ENCODE measurements at places on chromosomes 11 and 22.

- DNase-seq, result no peak
These were observed 85.1 kb upstream of the USP47 start for GRCh38 chr11:11756718-11757117.

DNA sequence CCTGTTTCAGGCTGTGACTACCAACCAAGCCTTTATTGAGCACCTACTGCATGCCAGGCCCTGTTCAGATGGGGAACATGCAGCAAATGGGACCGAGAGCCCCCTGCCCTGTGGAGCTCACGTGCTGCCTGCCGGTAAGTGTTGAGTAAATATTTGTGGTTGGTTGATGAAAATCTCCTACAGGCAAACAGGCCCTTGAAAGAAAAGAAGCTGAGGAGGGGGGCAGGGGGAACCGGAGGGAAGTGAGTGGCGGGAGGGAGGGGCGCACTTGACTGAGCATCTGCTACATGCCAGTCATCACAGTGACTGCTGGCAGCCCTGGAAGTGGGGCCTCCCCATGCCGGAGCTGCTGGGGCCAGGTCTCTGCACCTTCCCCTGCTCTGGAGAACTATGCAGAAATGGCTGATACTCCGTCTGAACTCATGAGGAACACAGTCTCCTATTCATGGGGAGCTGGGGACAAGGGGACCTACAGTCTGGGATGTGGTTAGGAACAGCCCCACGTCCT lies 34.2 kb downstream of the MACROD1 start:
- DNase-seq, result no peak

GRCh38 chr11:61121192-61121831 lies 19.0 kb downstream of the CD5 start:
- no peak for DNase-seq

DNA sequence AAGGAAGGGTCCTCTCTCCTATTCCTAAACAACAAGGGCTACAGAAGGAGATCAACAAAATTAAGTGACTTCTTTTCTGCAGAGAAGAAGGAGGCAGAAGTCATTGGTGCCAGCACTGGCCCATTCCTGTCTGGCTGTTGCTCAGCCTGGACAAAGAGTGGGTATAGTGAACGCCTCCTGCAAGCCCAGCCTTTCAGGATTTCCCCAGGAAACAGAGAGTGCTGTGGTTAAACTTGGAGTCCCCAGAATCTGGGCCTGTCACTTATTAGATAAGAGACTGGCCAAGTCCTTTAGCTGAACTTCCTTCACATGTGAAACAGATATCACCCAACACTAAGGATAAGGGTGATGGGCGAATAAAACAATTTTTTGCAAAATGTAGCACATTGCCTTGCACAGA lies 10.9 kb downstream of the TST start:
- no peak for DNase-seq

DNA sequence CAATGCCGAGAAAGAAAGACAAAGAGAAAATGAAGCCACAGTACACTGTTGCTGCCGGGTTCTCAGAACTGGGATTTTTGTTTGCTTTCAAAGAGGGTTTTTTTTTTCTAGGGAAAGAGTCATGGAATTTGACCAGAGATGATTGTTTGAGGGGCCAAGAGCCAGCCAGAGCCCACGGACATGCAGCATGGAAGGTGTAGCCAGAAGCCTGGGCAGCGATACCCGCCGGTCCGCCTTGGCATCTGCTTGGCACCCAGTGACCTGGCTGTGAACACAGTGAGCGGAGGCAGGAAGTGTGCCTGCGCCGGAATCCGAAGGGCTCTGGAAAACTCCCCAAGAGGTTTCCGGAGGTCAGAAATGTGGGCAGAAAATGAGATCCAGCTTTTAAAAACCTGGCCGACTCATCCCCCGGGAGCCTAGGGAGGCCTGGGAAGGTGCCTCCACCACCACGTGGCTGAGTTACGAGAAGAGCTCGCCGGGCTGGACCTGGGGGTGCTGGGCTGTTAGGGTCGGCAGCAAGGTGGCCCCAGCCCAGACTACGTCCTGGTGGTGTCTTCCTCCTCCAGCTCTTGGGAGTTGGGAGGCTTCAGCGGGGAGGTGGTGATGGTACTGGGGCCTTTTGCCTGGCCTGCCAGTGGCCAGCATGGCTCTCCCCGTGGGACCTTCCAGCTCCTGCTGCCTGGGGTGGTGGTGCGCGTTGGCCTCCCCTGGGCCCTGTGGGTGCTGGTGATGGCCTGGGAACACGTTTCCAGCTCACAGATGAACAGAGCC lies 61.6 kb upstream of the PPARA start:
- no peak for DNase-seq

GRCh38 chr22:33806191-33806590 lies 114.1 kb downstream of the LARGE1 start:
- DNase-seq, result no peak

DNA sequence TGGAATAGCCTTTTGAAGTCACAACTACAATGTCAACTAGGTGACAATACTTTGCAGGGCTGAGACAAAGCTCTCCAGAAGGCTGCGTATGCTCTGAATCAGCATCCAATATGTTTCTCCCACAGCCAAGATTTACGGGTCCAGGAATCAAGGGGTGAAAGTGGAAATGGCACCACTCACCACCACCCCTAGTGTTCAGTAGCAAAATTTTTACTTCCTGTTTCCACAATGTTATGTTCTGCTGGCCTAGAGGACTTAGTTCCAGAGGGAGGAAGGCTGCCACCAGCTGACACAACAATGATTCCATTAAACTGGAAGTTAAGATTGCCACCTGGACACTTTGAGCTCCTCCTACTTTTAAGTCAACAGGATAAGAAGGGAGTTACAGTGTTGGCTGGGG lies 68.5 kb upstream of the MPEG1 start:
- no peak for DNase-seq

DNA sequence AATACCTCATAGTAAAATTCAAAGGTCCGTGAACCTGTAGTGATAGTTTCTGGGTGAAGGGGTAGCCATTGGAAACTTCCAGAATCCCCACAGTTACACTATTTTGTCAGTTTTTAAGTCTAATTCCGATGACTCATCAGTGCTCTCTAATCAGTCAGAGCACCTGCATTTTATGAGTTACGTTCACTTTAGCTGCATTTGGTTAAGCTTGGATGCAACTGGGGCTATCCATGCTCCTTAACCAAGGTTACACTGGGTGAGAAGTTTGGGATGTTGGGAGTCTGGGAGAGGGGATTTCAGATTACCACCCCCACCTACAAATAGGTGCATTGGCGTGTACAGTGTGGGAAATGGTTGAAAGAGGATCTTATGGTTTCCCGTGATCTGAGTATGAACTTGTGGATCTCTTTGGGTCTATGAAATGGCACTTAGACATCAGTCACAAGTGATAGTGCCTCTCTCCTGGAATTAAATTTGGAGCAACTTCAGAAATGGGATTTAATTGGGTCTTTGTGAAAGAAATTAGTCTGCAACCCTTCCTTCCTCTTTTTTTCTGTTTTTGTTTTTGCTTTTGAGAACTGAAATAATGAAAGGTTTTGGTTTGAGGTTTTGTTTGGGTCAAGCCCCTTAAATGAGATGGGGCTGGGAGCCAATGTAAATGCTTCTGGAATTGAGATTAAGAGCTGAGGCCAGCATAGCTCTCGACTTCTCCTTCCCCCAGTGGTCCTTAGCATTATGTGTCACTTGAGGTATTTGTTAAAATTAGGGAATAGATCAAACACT lies 31.5 kb downstream of the EHF start:
- no peak for DNase-seq

GRCh38 chr11:86815726-86816125 lies 15.4 kb downstream of the PRSS23 start:
- DNase-seq, result no peak

DNA sequence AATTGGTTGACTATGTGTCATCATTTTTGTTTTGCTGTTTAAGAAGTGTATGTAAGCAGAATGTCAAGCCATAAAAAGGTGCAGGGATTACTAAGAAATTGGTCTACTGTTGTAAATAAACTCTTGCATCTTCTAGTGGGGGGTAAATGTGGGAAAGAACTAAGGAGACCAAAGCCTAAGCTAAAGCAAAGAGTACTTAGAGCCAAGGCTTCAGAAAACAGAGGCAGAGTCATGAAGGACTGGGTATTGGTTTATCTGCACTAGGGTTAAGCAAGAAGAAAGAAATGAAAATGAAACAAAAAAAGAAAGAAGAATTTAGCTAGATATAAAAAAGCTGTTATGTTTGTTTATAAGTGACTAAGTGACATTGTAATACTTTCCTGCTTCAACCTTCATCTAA lies 628.1 kb downstream of the METTL15 start:
- no peak for DNase-seq

DNA sequence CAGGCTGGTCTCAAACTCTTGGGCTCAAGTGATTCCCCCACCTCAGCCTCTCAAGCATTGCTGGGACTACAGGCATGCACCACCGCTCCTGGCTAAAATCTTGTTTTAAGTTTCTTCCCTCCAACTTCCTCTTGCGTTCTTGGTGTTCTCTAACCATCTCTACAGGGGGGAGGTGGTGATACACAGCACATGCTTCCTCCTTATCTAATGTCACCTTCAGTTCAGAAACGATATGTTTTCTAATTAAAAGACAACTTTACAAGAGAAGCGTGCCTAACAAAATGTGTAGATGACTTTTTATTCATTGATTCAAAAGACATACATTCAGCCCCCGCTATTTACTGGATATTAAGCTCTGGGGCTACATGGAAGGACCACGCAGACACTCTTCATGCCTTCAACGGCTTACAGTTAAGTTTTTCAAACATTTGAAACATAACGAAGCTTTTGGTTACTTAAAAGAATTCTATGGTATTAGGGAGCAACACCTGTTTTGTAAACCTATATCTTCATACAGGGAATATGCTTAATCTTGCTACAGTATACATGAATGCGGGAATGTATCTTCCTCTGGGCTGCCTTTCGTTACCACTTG lies 933 bp upstream of the DLAT start:
- no peak for DNase-seq

GRCh38 chr11:16891964-16892363 lies 122.2 kb downstream of the PLEKHA7 start:
- DNase-seq, result no peak

All from stimulated activated CD4-positive, alpha-beta T cell treated with anti-CD3 and anti-CD28 coated beads, Interleukin-15, amount 100 ng/mL, for 1 hour (primary cell).